ENCODE measurements at places on chromosomes 2 and 18.

DNA sequence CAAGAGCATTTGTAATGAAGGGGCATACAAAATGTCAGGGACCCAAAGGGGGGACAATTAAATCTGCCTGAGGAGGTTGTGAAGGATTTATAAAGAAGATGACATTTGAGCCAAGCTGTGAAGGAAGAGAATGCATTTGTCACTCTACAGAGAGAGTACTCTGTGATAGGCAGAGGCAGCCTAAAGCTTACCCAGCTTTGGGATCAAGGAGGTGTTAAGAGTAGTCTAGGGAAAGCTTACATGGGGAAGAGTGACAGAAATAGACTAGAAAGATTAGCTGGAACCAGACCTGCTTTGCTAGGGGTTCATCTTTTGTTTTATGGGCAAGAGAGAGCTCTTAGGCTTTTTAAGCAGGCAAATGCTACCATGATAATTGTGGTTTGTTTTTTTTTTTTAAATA lies 169.1 kb upstream of the CYP26B1 start:
- no peak for DNase-seq

DNA sequence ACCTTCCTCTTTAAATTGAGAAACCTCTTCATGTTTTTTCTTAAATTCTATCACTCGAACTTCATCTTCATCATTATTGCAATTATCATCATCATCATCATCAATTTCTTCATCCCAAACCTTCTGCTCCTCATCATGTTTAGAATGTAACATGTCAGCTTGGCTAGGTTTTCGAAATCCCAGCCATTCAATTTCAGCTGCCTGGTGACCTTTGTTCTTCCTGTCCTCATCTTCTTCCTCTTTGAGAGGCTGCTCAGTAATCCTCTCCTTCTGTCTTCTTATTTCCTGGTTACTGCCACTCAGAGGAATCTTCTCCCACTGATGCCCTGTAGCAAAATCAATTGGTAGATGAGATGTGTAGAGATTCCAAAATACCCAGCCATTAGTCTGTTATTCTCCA lies 4.2 kb downstream of the ERMN start:
- no peak for DNase-seq

- DNase-seq = peak; percentile 24
Measured at GRCh38 chr2:220396287-220396686, 768.9 kb downstream of the SLC4A3 start.

GRCh38 chr2:656676-657075 lies 20.5 kb downstream of the TMEM18 start:
- DNase-seq = no peak

DNA sequence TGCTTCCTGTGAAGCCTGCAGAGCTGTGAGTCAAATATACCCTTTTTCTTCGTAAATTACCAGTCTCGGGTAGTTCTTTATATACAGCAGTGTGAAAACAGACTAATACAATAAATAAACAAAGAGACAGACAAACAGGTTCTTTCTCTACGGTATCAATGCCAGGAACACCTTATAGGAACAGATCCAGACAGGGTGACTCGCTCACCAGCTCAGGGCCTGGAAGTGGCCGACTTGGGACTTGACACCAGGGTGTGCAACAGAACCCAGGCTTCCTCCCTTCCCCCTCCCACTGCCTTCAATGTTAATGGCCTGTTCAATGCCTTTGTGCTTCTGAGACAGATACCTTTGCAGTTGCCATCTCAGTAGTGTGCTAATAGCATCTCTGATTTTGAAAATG lies 309.5 kb downstream of the ALK start:
- DNase-seq = no peak

DNA sequence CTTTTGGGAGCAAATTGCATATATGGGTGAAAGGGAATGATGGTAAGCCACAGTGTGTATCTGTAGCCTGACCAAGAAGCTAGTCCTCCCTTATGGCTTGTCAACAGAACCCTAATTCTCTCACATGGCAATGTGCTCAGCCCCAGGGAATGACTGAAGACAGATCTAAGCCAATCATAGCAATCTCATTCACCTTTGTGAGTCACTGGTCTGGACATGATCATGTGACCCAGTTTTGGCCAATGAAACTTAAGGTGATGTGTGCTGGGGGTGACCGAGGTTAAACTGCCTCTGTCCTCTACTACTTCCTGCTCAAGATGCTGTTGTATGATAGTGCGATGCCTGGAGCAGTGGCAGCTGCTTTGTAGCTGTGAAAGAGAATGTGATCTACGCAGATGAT lies 491.2 kb upstream of the HS6ST1 start:
- no peak for DNase-seq

DNA sequence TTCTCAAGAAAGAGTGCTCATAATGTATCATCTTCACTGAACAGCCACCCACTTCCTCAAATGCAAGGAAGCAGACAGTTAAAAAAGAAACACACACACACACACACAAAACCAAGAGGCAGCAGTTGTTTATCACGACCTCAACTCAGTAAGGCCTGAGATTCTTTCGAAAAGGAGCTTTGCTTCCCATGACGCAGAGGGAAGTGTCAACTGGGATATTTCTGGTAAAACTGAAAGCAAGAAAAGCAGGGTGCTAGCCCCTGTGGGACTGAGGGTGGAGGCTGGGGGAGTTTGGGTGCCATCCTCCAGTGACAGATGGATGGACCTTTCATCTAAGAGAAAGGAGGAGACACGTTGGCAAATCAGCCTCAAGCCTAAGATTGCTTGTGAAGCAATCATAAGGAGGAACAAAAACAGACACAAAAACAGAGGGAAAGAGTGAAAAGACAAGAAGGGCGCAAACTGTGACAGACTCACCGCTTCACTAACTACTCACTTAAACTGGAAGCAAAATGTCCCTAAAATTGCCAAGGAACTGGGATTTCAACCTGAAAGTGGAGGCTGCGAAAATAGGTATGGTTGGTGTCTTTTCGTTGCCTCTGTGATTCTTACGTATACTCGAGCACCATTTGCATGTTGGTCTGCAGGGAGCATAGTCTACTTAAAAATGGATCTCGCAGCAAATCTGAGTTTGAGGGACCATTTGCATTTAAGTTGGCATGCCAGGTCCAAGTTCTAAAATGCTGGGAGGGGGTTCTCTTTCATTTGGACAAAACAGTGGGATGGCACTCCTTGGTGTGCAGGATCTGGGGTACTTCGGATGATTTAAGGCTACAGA lies at the start of gene ARHGAP25:
Gene ARHGAP25, plus strand, starts transcription at position 124 of the 838 bp plus-strand sequence. Its CDS starts 389 bp downstream, at position 513.
- no peak for DNase-seq

- DNase-seq = no peak
Measured at GRCh38 chr2:30583204-30583749, 136.2 kb downstream of the LCLAT1 start.

DNA sequence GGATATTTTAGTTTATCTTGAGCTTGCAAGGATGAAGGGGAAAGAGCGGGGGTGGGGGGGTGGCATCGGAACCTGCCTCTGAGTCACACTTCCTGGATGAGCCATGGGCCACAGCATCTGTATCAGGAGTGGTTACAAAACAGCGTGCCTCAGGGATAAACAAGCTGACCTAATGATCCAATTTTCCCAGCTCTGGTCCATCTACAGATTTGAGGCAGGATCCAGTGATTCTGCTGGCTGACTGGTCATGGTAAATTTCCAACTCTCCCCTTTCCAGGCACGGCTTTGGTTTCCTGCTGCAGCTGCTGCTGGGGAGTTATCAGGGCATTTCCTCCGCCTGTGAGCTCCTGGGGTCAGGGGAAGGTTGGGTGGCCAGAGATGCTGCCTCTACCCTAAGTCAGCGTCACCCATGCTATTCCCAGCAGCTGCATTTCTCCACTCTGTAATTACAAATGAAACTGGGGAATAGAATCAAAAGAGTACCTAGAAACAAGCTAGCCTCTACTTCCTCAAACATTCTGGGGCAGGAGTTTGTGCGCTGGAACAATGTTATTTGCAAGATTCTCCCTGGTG lies 4.7 kb upstream of the HPCAL1 start:
- peak; percentile 91 for DNase-seq

DNA sequence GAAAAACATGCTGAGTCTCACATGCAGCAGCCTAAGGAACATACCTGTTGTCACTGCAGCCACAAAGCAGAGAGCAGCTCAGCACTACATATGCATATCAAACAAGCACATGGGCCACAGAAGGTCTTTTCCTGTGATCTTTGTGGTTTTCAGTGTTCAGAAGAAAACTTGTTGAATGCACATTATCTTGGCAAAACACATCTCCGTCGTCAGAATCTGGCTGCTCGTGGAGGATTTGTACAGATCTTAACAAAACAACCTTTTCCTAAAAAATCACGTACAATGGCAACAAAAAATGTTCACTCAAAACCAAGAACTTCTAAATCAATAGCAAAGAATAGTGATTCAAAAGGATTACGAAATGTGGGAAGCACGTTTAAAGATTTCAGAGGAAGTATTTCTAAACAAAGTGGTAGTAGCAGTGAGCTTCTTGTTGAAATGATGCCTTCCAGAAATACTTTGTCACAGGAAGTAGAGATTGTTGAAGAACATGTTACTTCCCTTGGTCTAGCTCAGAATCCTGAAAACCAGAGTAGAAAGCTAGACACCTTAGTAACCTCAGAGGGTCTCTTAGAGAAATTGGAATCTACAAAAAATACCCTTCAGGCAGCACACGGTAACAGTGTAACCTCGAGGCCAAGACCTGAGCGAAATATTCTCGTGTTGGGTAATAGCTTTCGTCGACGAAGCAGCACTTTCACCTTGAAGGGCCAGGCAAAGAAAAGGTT lies 34.1 kb downstream of the ZNF407 start:
- peak; percentile 65 for DNase-seq

- DNase-seq = no peak
Measured at GRCh38 chr2:137826373-137827372, 137.6 kb upstream of the HNMT start.

DNA sequence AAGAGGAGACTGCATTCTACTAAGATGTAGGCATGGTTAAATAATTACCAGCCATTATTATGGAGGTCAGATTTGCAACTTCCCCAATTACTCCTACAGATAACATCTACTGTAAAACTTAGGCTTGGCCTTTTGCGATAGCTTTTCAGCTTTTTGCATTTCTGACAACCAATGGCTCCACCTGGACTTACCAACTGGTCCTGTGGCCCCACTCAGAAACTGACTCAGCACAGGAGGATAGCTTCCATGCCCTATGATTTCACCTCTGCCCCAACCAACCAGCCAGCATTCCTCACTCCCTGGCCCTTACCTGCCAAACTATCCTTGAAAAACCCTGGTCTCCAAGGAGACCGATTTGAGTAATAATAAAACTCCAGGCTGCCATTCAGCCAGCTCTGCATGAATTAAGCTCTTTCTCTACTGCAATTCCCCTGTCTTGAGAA lies 28.2 kb downstream of the TUBB6 start:
- no peak for DNase-seq

GRCh38 chr2:59585655-59586054 lies 967.8 kb downstream of the BCL11A start:
- no peak for DNase-seq

- DNase-seq = no peak
Measured at GRCh38 chr18:11215216-11215615, 65.8 kb upstream of the PIEZO2 start.

DNA sequence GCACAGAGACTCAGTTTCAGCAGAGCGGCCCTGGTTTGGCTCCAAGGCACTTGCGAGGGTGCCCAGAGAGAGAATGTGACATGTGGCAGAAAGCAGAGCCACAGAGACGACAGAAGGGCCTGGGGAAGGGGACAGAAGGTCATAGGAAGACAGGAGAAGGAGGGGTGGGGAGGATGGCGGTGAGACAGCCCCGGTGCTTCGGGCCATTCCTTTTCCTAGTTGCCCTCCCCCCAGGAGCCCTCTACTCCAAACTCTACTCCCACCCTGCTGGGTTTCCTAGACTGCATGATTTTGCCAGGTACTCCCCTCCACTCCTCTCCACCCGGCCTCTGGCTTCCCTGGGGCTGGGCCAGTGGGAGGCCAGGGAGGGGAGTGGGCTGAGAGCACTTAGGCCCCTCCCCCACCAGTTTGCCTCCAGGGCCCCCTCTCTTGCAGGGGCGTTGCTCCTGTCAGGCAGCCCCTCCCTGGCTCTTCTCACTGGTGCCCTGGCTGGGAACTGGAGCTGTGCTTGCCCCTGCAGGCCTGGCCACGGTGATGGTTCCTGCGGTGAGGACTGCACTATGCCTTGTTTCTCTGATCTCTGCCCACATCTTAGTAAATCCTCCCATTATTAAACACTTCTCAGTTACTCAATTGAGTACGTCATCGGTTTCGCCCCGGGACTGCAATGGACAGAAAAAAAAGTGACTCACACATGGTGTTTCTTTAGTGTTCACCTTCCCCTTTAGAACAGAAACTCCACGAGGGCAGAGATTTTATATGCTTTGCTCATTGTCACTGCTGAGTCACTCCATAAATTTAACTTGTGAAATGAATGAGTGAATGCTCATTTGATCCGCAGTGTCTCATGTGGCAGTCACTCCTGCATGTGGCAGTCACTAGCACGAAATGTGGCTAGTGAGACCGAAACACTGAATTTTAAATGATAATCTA lies 58.7 kb upstream of the SP3 start:
- DNase-seq = peak; percentile 86

DNA sequence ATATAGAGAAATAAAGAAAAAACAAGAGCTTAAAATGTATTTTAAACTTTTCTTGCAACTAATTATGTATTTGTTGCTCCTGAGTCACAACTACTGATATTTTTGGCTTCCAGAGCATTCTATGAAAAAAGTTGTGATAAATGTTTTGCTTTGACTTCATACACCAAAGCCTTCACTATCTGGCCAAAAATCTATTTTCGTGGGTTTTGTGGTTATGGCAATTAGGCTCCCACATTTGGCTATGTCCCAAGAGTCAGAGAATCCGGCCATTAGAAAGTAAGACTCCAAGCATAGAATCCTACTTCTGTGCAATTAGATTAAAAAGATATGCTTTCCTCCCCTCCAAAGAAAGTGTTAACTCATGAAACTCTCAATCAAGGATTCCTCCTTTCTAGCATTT lies 1456.1 kb upstream of the ACVR2A start:
- peak; percentile 2 for DNase-seq

DNA sequence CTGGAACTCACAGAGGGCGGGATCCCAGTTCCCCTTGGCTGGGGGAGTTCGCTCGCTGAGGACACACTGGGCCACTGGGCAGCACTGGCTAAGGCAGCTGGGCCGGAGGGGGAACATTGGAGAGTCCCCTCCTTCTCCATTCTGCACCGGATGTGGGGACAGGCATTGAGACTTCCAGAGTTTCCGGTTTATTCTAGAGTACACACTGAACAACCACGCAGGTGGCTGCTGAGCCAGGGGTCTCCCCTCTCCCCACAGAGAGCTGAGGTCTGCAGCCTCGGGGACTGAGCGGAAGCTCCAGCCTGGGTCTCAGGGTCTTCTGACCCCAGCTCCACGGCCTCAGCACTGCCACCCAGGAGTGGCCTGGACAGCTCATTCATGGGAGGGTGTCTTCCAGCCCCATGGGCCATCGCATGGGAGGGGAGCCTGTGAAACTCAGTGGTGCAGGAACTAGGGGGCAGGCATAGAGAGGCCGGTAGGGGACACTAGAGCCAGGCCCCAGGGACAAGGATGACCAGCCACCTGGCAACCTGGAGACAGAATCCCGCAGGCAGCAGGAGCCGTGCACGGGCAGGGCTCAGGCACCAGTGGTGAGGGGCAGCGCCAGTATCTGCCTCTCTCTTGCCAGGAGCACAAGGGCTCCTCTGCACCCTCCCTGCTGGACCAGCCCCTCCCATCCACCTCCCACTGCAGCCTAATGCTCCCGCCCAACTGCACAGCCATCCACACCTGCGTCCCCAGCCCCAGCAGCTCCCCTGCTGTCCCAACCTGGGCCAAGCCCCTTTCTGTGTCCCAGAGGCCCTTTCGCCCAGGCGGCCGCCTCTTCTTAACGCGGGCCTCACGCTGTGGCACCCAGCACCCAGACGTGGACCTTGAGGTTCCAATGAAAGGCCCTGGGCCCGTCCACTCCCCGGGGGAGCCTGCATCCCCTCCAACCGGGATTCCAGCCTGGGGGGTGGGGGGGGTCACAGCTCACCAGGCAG lies 45.1 kb upstream of the GPC1 start:
- no peak for DNase-seq

All from HFFc6 (cell line).